T-helper 9 cell (primary cell): ENCODE measurements at places on chromosomes 6 and 20.

- no peak for DNase-seq
Observed at GRCh38 chr6:101517632-101518031, 124.1 kb downstream of the GRIK2 start.

DNA sequence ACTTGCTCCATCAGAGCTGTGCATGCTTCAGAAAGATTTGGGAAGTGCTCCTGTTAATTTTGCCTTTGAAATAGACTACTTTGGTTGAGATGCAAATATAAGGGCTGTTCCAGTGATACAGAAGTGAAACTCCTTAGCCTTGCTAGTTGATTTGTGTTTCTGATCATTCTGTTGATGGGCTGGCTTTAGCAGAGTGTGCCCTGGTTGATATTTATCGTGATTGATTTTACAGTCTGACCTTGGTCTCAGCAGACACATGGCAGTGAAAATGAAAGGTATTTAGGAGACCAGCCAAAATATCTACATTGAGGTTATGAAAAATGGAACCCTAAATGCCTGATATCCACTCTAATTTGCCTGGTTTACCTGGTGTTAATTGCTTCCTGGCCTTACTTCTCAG lies 122.1 kb upstream of the CEP162 start:
- no peak for DNase-seq

DNA sequence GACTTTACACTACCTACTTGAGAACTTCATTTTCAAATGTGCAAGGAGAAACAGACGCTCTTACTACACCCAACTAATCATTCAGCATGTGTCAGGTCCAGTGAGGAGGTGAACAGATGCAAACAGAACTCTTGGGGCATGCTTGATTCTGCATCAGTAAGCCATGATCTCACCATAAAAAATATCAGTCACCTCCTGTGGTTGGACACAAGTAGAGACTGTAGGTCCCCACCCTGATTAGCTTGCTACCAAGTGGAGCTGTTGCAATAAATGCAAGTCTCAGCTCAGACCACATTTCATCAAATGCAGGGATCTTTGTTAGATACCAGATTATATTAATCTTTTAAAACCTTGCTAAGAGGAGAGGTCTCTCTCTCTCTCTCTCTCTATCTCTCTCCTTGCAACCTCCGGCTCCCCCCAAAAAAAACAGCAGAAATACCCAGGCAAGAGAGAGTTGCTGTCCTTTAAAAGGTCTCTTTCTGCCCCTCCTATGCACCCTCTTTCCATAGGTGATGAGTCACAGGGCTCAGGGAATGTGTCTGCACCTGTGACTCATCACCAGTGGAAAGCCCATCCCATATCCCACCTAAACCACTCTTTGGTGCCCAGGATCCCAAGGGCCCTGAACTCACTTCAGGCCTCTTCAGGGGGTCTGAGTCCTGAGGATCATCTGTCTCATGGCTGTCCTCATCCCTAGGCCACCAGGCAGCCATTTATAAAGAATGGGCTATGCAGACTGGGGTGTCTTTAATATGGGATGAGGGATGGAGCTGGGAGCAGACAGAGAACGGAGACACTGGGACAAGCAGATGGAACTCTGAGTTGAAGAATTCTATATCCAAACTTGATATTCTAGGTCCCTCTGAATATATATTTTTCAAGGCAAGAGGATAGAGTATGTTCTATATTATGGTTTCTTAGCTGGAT lies 154.5 kb downstream of the QRSL1 start:
- no peak for DNase-seq

DNA sequence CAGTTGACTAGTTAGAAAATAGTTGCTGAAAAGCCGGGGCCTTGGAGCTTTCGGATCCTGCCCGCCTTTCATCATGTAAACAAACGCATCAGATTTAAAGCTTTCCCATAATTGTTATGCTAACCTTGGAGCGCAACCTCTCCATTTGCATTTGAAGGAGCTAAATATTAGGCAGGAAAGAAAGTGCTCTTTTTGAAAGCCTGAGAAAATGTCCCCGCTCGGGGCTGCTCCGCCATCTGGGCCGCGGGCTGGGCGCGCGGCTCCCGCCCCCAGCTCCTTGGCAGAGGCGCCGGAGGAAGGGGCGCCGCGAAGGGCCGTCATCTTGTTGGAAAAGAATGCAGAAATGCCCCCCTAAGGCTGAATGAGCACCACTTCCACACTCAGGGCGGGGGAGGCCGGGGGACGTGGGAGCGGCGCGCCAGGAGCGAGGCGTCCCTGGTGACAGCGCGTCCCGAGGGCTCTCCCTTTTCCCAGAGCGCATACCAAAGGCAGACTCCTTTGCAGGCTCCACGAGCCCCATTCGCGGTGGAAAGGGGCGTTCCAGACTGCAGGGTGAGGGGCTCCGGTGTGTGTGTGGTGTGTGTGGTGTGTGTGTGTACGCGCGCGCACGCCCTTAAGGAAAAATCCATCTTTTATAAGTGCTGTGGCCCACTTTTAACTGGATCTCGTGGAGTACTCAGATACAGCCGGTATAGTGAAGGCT lies 145.6 kb upstream of the ID4 start:
- no peak for DNase-seq

GRCh38 chr20:14288341-14289330 lies 48.8 kb downstream of the FLRT3 start:
- no peak for DNase-seq

DNA sequence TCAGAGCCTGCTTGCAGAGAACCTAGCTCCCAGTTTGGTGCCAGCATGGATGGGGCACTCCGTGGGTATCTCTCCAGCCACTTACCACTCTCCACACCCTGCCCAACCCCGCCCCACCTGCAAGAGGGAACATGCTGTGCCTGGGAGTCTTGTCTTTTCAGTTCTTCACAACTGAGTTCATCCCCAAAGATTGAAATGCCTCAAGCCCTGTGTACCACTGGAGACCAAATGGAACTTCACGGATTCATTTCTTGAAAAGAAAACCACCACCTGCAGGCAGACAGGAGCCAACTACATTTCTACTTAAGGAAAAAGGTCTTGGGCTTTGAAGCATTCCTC lies 50.1 kb downstream of the TRERF1 start:
- DNase-seq, result no peak

GRCh38 chr6:70221025-70221714 lies 81.7 kb downstream of the COL9A1 start:
- DNase-seq, result no peak

DNA sequence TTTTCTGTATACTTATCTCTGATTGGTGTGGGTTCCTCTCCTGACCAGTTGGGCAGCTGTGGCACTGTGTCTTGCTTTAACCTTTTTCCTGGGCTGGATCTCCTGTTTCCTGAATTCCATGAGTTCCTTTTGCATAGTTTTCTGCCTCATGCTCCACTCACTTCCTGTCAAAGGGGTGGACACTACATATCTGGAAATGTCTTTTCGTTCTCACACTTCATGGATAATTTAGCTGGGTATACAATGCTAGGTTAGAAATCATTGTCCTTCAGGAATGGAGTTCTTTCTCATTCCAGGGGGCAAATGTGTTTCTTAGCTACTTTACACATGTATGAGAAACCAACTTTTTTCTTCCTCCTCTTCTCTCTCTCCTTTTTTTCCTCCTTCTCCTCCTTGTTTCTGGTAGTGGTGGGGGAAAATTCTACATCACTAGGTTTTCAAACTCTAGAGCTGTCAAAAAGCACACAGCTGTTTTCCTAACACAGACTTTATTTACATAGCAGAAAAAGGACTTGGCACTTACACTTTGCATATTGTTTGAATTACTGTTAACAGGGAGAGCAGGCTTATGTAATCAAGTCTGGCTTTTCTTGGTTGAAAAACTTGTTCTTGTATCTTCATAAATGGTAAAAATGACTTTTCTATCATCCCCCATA lies 9.0 kb upstream of the DDX27 start:
- DNase-seq, result no peak

DNA sequence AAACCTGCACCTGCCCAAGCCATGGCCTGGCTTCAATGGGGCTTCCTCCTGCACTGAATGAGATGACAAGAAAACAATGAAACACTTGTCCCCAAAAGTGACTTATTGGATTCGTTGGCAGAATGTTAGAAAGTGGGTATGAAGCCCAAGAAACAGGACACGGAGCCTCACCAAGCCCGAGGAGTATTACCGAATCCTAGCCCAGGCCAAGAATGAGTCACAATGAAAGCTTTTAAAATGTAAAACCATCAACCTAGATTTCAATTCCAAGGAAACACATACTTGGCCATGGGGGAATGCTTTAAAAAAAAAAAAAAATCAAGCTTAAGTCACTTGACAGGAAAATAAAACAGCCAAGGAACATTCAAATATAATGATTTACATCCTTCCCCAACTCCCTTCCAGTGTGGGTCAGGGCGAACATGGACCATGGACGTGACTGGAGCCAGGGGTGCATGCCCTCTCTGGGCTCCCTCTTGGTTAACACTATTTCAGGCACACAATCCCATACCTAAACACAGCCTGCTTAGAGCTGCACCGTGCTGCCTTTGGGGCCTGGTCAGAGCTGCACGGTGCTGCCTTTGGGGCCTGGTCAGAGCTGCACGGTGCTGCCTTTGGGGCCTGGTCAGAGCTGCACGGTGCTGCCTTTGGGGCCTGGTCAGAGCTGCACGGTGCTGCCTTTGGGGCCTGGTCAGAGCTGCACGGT lies 3.1 kb upstream of the STX16 start:
- no peak for DNase-seq

DNA sequence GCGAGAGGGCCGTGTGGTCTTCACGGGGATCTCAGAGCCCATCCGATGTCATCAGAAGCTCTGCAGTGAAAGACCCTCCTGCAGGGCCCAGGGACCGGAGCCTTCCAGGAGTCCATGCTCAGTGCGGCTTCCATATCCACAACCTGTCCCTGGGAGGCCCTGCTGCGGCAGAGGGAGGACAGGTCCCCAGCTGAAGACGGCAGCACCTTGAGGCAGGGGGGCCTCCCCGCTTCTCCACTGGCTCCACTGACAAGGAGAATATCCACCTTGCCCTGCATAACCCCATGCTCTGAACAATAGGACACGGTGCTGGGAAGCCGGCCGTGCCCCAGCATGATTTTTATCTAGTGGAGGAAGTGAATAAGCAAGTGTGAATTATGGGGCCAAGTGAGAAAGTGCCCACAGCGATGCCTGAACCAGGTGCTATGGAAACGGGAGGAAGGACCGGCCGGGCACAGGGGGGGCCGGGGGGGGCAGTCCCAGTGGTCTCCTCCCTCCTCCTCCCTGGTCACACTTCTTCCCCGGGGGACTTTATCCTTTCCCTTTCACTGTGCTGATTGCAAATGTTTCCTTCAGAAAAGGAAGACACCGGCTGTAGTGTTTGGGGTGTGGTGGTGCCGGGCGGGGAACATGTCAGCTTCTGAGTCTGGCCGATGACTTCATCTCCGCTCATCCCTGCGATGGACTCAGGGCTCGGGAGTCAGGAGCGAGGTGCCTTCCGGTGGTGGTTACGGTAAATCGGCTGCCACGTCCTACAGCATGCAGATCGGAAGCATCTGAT lies 225.1 kb downstream of the ERMARD start:
- DNase-seq, result no peak
